ENCODE measurements at places on chromosomes 7 and 10.
A peak's percentile ranks its signal among the peaks of the same experiment; 100 is the strongest.

DNA sequence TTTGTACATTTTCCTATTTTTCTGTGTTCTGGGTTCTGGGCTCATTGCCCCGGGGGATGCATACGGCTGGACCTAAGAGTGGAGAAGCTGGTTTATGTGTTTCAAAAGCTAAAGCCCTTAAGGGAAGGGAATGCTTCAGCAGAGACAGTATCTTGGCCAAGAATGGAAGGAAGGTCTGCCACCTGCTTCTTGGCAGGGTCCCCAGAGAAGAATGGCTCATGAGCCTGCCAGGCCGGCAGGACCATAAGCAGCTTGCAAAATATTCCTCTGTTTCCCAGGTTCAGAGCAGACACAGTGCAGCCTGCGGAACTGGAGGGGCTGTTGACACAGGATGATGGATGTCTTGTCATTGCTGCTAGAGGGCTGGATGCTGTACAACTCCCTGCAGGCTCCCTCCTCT lies 7.8 kb upstream of the ABHD11 start:
- no peak for DNase-seq

DNA sequence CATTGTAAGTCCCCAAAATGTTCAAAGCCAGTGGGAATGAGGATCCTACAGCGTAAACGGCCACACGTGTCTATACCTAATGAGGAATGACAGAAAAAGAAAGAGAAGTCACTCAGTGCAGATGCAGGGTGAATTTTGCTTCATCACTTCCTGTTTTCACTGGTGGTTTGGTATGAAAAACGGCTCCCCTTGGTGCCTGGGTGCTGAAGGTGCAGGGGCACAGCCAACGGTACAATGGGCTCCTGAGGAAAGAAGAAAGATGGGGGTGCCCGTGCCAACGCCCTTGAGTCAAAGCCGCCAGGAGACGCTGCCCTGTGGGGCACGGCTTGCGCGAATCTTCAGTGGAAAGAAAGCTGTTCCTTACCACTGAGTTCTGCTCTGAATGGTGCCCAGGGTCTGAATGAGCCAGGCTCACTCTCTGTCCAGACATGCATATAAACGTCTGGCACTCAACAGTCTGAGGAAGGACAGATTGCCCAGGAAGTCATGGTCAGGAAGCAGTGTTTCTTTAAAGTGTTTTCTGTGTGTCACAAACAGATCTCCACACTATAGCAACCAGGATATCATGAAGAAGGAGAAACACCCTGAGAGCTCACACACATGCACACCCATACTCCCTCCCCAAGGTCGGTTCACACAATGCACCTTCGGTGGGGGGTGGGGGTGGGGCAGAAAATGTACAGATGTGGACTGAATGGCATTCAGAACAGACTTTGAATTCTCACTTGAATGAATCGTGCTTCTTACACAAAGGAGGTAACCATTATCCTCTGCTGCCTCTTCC lies 105.8 kb downstream of the ELMO1 start:
- peak; percentile 61 for DNase-seq

- no peak for DNase-seq
Measured at GRCh38 chr10:77946084-77946483, 19.5 kb upstream of the DLG5 start.

DNA sequence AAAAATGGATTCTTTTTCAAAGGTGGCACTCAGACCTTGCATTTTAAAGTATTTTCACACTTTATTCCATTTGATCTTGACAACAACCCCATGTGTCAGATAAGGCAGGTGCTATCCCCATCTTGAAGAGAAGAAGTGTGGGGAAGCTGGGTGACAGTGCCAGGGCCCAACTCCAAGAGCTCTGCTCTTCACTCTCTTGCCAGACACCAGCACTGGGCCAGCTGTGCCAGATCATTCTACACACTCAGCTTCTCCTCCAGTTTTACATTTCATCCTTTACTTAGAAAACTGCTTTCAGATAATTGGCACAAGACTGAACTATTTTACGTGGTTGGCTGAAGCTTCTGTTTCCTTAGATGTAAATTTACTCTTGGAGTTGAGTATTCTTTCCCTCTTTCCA lies 64.4 kb downstream of the ENO4 start:
- DNase-seq: no peak

GRCh38 chr7:113202284-113202683 lies 83.9 kb upstream of the SMIM30 start:
- DNase-seq: no peak

DNA sequence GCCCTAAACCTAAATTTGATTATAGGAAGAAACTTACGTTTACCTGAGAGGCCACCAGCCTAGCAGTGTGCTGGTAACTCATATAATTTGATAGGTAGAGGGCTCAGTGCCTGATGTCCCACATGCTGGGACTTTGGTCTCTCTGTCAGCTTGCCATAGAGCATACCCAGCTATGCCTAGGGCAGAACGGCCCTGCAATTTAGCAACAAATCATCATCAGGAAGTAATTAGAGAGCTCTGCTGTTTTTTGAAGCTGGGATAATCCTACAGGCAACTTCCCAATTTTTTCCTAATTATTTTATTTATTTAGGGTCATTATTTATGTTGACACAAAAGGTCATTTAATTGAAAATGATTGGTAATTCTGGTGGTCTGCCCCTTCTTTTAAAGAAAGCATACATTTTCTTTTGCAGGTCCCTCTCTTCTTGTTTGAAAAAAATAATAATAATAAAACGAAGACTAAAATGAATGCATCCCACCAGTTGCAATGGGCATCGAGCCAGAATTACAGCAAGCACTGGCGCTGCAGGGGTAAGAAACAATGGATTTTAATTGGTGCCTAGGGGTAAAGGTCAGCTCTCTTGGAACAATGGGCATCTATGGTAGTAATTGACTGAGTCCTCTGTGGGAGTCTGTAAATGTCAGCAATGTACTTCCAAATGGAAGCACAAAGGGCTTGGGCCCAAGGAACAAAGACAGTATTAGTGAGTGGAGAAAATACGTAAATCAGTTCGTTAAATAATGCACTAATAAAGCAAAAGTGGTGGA lies 348.0 kb downstream of the SORCS1 start:
- DNase-seq: no peak

DNA sequence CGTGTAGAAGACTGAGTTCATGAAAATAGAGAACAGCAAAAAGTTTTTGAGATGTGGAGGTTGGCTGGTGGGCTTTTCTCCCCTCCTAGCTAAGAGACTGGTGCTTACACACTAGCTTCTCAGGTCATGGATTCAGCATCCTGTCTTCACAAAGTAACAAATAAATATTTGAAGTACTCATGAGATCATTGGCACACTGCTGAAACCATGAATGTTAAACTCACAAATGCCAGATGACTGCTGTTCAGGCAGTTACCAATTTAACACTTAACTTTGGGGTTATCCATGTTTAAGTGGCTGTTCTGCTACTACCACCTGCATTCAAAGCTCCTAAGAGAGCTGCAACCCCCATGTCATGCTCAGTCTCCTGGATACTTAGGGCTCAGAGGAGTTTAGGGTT lies 119.0 kb upstream of the BET1 start:
- DNase-seq: no peak

- DNase-seq: no peak
Measured at GRCh38 chr10:124168991-124169802, 75.8 kb upstream of the CHST15 start.

DNA sequence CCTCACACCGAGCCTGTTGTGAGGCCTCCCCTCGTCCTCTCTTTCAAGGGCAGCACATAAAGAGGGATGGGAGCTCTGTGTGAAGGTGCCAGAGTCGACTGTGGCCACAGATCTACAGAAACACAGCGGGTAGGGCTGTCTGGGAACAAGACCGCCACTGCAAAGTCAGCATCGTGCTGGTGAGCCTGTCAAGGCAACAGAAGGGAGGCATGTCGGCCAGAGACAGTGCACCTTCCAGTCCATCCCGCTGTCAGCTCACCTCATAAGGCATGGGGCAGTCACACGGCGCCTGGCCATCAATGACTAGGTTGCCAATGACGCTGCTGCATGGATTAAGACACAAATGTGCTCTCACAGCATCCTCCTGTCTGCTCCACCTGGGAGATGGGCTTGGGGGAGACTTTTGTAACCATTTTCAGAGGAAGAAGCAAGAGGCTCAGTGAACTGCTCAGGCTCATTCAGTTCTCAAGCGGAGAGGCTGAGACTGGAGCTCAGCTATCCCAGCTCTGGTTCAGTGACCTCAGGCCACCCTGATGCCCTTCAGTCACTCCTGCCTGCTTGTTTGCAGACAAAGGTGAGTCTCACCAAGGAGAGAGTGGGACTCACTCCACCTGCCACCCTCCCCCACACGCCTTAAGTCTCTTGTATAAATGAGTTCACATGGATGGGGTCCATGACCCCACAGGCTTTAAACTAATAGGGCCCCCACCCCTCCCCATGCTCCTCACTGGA lies 125.5 kb downstream of the SORBS1 start:
- DNase-seq: no peak

DNA sequence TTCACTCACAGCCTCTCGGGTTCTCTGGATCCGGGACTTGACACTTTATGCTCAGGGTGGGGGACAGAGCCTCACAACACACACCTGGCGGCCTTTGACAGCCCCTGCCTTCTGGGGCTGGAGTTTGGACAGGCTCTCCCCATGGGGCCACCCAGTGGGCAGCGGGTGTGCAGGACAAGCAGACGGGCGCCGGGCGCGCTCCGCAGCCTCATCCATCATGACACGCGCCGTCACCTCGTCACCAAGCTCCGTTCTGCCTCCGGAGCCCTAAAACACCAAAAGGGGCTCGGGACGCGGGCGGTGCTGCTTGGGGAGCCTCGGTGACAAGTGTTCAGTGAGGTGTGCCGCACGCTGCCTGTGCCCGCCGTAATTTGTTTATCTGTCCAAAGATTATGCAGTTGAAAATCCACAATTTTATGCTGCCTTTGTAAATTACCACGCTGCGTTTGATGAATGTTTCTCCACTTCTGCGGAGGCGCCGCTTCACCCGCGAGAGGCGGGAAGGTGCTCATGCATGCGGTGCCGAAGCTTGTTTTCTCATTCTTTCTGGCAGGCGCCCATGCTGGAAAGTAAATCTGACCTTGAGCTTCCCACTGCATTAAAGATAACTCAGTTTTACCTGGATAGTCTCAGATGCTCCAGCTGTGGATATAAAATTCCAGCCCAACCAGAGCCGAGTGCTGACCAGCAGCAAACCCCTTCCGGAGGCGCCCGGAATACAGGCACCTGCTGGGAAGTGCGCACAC lies 6.2 kb downstream of the NKX6-2 start:
- no peak for DNase-seq

GRCh38 chr10:128305601-128306345 lies 179.6 kb upstream of the MKI67 start:
- no peak for DNase-seq

DNA sequence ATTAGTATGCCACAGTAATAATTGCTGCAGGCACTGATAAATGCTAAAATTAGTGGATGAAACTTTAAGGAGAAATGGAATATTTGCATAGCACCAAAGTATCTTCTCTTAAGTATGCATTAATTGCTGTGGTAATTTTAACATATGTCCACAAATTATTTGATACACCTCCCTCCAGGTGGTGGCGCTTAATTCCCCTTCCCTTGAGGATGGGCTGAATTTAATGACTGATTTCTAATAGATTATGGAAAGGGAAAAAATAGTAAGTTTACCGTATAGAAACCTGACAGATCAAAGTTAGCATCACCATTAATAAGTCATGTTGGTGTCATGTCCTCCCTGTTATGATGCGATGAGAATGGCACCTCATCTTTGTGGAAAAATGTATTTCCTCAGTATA lies 519.2 kb downstream of the TFEC start:
- no peak for DNase-seq

DNA sequence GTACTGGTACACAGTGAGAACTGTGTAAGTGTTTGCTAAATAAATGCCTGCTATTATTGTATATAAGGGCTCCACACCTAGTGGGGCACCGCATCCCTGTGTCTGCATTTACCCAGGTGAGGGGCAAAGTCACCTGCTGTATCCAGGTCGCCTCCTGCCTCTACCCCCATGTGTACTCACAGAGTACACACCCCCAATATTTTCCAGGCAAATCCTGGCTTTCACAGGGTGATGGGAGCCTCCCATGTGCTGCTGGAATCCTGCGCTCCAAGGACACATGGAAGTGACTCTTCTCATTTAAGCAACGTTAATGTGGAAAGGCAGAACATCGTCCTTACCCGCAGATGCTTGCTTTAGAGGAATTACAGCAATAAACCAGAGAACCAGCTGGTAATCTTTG lies 48.2 kb downstream of the ARHGAP22 start:
- no peak for DNase-seq

DNA sequence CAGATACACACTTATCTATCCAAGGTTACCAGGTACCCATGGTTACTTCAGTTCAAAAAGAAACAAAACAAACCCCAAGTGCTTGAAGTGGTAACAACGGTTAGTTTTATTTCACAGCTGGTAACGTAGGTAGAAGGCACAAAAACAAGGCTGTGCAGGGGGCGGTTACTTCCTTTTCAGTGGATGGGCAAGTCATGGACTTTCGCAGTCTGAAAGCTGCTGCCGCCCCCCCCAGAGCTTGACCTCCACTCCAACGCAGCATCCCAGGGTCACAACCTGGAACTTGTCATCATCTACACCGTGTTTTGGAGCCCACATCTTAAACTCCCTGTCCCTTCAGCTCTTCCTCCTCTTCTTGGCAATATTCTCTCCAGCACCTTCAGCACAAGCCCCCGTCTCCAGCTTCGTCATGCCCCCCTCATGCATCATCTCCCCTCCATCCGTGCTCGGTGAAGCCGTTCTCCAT lies 181.2 kb upstream of the ITGB1 start:
- peak; percentile 90 for DNase-seq

DNA sequence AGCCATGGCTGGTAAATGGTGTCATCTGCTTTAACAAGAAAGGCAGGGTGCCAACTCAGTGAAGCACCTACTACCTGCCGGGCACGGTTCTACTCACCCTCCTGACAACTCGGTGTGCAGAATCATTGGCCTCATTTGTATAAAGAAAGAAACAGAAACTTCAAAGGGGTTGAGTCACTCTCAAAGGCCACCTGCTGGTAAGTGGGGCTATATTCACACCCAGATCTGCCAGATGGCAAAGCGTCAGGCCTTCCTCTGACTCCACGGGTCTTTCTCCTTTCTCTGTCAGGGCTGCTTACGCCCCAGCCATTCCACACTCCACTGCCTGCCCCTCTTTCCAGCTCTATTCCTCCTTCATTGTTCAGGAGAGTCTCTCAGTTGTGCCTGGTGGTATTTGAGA lies 309.2 kb downstream of the GFRA1 start:
- DNase-seq: no peak
